ENCODE measurements at places on chromosomes 13 and 19.
A peak's percentile ranks its signal among the peaks of the same experiment; 100 is the strongest.

DNA sequence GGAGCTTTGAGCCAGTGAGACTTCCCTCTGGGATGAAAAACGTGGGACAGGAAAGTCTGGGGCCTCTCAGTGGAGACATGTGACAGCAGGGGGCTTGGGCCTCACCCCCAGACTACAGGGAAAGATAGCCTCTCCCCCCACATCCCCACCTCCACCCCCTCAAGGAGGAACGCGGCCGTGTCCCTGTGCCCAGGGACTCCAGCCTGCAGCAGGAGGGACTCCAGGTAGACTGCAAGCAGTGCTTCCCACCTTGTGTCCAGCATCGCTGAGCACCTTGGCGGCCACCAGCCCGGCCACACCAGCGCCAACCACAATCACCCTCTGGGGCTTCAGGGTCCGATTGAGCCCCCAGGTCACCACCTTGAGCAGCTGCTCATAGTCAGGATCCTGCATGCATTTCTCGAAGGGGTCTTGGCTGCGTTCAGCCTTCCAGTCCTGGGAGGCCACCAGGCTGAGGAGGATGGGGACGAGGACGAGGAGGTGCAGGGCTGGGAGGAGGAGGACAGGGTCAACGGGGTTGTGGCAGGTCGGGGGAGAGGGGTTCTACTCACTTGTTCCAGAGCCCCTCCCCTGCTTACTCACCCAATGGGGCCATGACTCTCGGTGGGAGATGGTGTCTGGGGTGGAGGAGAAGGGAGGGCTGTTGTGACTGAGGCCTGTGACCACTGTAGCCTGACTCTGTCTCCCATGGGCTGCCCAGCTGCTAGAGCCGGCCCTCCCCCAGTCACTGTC is 955 bp downstream of the IL4I1 start:
- DNase-seq, result no peak

- no peak for DNase-seq
Observed at GRCh38 chr19:8311461-8312260, 3.5 kb upstream of the CD320 start.

DNA sequence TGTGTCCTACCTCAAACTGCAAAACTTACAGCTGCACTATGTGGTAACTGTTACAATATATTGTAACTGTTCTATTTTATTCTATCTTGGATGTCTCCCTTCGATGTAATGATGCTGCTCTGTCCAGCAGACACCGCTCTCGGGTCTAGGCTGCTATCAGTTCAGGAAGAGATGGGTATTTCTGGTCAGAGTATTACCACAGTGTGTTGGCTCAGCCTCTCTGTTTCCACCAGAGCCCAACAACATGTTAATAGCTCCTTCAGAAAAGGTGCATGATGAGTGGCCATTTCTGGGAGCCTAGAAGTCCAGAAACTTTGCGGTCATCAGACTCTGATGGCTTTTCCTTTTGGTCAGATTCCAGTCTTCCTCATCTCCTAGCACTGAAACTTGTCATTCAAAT is 35.9 kb upstream of the IGFL1 start:
- no peak for DNase-seq

DNA sequence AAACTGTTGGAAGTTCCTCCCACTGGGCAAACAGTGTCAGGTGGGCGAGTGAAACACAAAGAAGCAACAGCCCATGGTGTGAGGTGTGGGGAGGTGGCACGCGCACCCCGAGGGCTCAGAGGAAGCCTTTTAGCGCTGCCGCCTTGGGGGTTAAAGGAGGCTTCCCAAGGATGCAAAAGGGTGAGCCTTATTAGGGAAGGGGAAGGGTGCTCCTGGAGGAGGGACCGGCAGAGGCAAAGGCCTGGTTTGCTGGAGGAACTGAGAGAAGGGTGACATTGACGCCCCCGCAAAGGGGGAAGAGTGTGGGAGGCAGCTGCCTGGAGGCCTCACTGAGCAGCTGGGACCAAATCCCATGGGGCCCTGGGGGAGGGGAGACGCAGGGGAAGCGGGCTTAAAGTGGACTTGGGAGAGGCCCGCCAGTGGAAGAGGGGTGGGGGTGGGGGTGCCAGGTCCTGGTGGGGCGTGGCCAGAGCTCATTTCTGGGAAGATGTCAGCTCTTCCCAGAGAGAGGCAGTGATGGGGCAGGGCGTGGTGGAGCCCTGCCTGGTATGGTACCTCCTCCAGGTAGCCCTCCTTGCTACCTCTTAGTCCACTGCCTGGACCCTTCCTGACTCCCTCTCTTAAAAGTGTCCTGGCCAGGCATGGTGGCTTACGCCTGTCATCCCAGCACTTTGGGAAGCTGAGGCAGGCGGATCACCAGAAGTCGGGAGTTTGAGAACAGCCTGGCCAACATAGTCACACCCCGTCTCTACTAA is 12.0 kb upstream of the FCHO1 start:
- DNase-seq, result no peak

DNA sequence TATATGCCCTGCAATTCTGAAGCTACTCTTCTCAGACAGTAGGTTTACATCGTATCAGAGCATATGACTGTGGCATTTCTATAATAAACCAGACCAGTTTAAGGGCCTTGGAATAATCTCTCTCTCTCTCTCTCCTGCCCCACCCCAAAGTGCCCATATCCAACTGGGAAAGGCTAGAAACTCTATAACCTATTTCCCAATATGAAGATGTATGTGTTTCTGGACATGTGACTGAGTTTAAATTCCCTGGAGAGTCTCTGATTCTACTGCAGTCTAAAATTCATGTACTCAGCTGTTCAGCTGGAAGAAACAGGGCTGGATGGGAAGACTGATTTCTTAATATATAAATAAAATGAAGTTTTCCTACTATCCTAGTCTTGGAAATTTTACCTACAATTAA is 91.9 kb upstream of the MBNL2 start:
- DNase-seq, result no peak

GRCh38 chr19:30806311-30806710 is 434.1 kb downstream of the ZNF536 start:
- no peak for DNase-seq

DNA sequence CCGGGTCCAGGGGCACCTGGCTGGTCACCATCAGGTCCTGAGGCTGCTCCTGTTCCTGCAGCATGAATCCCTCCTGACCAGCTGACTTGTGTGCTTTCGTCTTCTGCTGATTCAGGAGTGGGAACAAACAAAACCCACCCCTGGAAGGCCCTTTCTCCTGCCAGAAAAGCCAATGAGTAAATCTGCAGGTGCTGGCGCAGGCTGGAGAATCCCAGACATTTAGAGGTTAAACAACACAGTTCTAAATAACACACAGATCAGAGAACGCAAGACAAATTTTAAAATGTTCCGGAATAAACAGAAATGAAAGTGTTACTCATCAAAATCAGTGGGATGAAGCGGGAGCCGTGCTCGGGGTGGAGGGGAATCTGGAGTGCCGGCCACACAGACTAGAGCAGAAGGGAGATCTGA is 60.6 kb upstream of the C13orf46 start:
- no peak for DNase-seq

- DNase-seq, result no peak
Observed at GRCh38 chr19:38836159-38836982, 4.8 kb upstream of the ECH1 start.

DNA sequence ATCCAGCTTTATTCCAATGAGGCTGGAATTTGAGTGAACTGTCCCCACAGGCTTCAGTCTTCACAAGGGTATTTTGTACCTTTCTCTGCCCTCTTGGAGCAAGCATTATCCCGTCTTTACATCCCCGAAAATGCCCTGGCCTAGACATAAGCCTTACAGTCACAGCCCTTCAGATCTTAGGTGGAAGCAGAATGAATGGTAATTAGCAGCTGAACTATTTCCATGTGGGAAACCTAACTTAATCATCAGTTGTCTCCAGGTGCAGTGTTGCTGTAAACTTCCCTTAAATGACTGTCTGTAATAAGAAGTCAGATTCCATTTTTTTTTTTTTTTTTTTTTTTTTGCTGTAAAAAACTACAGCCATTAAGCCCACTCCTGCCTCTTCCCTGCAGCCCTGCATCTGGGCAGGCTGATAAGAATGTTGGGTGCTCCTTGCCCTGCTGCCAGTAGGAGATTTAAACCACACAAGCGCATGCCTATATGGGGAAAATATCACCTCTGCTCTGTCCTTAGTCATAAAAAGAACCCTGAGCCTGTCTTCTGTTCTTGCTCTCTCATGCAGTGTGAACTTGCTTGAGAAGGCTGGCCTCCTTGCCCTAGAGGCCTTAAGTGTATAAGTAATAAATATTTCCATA is 426.8 kb upstream of the SLITRK5 start:
- no peak for DNase-seq

DNA sequence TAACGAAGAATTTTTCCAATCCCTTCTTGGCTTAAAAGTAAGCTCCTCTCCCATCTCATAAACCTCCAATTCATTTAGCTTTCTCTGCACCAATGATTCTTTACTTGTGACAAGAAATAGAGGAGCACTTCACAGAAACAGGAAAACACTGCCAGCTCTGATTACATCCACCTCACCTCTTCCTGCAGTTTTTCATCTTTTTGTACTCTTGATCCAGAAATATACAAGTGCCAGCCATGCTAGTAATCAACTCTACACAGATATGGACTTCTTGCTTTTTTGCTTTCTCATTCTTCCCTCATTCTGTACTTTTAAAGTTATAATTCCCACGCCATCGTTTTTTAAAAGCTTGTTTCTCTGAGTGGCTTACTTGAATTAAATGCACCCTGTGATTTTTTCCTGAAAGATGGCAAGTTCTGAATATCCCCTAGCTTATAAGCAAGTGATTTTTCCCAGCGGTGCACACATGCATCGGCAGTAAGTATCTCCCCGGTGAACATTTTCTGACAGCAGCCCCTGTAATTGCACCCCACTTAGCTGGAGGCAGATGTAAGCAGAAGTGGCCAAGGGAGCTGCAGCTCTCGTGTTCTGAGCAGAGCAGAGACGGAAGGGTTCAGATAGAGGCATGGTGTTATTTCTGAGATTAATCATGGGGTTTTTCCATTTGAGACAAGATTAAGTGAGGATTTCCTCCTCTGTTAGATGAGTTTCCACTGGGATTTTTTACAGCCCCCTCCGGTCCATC is 340.7 kb downstream of the SLC7A1 start:
- DNase-seq, result no peak

GRCh38 chr13:73849292-73849691 is 284.9 kb downstream of the KLF12 start:
- no peak for DNase-seq

- peak; percentile 84 for DNase-seq
Observed at GRCh38 chr19:53463263-53463662, 4.3 kb upstream of the ZNF813 start.

DNA sequence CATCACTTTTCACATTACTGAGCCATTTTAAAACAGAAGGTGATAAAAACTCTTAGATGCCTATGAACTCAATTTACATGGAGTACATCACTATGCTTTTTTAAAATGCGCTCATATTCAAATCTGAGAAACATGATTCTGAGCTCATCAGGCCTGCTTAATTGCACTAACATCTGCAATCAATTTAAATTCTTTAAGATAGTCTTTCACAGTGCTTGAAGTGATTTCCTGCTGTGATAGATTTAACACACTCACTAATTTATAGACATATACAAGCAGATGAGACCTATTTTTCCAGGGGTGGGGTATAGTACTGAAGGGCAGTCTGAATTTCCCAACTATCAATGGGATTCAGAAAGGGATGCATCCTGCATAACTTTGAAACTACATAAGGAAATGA is 82.9 kb downstream of the DIAPH3 start:
- no peak for DNase-seq

- no peak for DNase-seq
Observed at GRCh38 chr19:34265221-34265650, 10.9 kb downstream of the GARRE1 start.

DNA sequence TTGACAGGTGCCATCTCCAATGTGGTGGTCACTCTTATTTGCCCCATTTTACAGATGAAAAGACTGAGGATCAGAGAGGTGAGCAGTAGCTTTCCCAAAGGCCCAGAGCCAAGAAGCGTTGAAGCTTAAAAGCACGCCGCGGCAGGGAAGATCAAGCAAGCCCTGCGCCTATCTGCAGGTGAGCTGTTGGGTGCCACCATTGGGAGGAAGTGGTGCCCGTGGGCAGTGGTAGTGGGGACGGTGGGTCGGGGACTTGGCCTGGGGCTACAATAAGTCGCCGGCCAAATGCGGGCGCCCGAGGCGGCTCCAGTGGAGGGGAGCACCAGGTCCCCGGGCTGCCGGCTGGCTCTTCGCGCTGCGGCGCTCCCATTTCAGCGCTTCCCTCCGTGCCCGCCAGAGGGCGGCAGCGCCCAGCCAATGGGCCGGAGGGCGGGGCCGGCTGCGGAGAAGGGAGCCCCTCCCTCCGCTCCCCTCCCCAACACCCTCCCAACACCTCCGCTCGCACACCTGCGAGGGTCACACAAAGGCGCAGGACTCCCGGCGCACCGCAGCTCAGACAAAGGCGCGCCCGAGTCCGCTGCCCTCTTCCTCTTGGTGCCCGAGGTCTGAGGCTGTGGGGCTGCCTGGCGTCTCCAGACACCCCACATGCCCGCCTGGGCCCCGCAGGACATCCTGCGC is 744 bp upstream of the POU2F2 start:
- peak; percentile 39 for DNase-seq

DNA sequence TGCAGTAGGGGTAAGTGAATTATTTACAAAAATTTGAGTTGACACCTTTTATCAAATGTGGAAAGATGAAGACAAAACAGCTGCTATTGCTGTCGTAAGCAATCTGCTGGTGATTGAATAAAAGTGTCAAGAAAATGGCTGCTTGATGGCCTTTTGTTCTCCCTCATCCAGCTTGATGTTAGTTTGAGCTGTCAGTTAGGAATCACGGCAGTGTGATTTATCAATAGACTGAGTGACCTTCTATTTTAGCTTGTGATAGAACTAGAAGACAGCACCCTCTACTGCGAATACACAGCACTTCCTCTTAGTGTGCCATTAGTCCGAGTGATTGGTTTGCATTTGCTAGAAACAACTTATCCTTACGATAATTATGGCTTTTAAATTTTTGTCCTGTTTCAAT is 76.3 kb downstream of the MZT1 start:
- DNase-seq, result peak; percentile 28

DNA sequence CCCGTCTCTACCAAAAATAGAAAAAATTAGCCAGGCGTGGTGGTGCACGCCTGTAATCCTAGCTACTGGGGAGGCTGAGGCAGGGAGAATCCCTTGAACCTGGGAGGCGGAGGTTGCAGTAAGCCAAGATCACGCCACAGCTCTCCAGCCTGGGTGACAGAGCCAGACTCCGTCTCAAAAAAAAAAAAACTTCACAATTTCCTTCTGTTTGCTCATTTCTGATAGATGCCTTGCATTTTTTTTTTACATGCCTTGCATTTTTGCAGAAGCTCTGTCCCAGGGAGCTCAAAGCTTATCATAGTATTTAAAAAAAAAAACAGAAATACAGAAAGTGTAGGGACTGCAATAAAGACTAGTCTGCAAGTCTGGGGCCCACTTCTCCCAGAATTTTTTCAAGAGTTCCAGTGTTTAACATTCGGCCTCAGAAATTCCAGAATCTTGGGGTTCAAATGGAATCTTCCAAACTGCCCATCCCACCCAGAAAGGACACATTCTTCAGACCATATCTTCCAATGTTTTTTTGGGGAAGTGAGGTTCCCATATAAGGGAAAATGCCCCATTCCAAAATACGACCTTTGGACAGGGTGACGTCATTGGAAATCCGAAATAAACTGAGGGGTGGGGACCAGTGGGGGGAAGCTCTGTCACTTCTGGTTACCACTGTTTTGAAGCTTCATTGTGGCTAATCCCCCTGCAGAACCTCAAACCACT is 17.2 kb upstream of the RAB8A start:
- DNase-seq, result no peak

GRCh38 chr19:20925481-20925880 is 2.4 kb downstream of the ZNF85 start:
- DNase-seq, result no peak

- DNase-seq, result peak; percentile 30
Observed at GRCh38 chr13:107351305-107351704, 783.4 kb upstream of the ARGLU1 start.

Measured in pons (tissue), 1 donor.